Myometrial cell (primary cell): ENCODE measurements at places on chromosomes 6 and 20. TPM values are rescaled to one million over a fixed set of nuclear protein-coding genes. Genes with fewer than 3 reads are reported as not detected.

The DOK5 gene
- 0.29 and 0.35 TPM in 2 replicates for total RNA-seq

The BACH2 gene
- not detected in 2 replicates for total RNA-seq

The GJE1 gene
- total RNA-seq, result not detected in 2 replicates

The LY6G6C gene
- total RNA-seq, result not detected in 2 replicates

The SMIM8 gene
- 2.3 and 6.2 TPM in 2 replicates for total RNA-seq

The SYTL3 gene
- total RNA-seq, result 3.2 and 3.5 TPM in 2 replicates

The ABRACL gene
- total RNA-seq, result 58.1 and 61.4 TPM in 2 replicates

The TCF21 gene
- under 0.01 and 0.58 TPM in 2 replicates for total RNA-seq

The FAM184A gene
- total RNA-seq, result under 0.01 and 0.18 TPM in 2 replicates

The NMBR gene
- total RNA-seq, result not detected in 2 replicates

The TAAR9 gene
- total RNA-seq, result not detected in 2 replicates

The C6orf132 gene
- total RNA-seq, result 3.0 and 6.9 TPM in 2 replicates

The HLA-G gene
- not detected in 2 replicates for total RNA-seq

The MAK gene
- total RNA-seq, result not detected in 2 replicates

The NKX2-4 gene
- not detected in 2 replicates for total RNA-seq

The AFG1L gene
- 2.9 and 6.0 TPM in 2 replicates for total RNA-seq

The EYS gene
- total RNA-seq, result under 0.01 and 0.29 TPM in 2 replicates

The LY6G5B gene
- 0.58 and 2.7 TPM in 2 replicates for total RNA-seq

The TFAP2D gene
- total RNA-seq, result not detected in 2 replicates

The HCRTR2 gene
- total RNA-seq, result not detected in 2 replicates

The TSBP1 gene
- total RNA-seq, result not detected in 2 replicates

The GDAP1L1 gene
- not detected in 2 replicates for total RNA-seq

The TPBG gene
- 83.3 and 87.1 TPM in 2 replicates for total RNA-seq

The DEFB124 gene
- total RNA-seq, result not detected in 2 replicates

The SLC22A3 gene
- not detected in 2 replicates for total RNA-seq

The SCRT2 gene
- total RNA-seq, result not detected in 2 replicates

The METTL24 gene
- not detected in 2 replicates for total RNA-seq

The FAM83D gene
- total RNA-seq, result 35.2 and 37.6 TPM in 2 replicates

The EMILIN3 gene
- under 0.01 TPM in 2 replicates for total RNA-seq
